ENCODE measurements at places on chromosomes 6 and 20.

- DNase-seq = no peak
Measured at GRCh38 chr20:34220561-34220960, 20.7 kb upstream of the ASIP start.

- peak; percentile 35 for DNase-seq
Measured at GRCh38 chr20:58006346-58007316, 221.8 kb downstream of the ANKRD60 start.

- no peak for DNase-seq
Measured at GRCh38 chr20:16228722-16229121, 344.5 kb downstream of the KIF16B start.

- no peak for DNase-seq
Measured at GRCh38 chr6:12335131-12335527, 45.0 kb downstream of the EDN1 start.

DNA sequence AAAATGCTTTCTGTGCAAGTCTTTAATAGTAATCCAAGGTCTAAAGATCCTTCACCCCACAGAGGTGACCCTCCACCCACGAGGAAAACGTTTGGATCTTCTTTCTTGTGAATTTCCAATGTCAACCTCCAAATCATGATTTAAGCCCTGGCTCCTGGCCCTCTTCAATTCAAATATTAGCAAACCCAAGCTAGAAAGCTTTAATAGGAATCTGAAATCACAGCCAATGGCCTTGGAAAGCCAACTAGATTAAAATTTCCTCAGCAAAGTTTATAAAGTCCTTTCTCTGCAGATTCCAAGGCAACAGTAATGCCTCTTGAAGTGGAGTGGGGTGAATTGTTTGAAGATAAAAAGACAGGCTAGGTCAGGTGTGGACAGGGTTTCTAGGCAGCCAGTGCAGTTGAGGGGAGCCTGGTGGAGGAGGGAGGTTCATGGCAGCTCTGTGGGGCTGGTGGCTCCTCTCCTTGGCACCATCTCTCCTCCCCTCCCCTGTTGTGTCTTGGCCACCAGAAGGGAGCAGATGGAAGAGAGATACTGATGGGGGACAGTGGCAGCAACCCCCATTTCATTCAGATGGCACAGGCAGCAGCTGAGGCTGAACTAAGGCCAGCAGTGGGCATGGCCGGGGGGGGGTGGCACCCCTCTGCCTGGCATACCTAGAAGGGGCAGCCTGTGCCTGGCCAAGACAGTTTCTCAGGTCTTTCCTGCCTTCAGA, 12.0 kb upstream of the UQCC2 start:
- DNase-seq = no peak

- no peak for DNase-seq
Measured at GRCh38 chr20:62284448-62284847, 18.3 kb upstream of the ADRM1 start.

DNA sequence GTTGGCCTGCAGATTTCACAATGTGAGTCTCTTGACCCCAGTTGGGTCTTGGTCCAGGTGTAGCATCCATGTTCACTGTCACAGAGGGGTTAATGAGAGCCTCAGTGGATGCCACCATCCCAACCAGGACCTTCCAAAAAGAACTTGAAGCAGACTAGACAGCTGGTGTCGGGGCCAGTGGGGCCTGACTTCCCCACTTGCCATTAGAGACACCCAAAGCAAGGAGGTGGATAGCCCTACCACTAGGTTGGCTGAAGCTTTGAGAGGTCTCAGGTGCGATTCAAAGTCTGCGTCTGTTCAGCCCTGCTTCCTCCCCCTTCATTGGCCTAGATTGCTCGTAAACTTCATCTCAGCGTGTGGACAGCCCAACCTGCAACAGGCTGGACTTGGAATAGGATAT, 196.4 kb upstream of the RREB1 start:
- DNase-seq = no peak

DNA sequence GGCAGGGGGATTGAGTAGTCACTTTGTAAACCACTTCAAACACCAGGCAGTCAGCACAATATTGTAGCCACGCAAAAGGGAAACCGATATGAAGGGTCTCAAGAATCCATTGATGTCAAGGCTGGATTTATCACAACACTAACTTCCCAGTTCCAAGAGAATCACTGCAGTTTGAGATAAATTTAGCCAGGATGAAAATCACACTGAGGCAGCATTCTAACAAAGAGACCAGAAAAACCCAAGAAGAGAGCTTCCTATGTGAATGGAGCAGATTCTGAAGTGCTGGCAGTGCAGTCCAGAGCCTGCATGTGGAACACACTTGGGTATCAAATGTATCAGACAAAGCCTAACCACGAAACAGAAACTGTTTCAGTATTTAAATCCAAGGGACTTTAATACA, 84.6 kb downstream of the KIF16B start:
- DNase-seq = no peak

DNA sequence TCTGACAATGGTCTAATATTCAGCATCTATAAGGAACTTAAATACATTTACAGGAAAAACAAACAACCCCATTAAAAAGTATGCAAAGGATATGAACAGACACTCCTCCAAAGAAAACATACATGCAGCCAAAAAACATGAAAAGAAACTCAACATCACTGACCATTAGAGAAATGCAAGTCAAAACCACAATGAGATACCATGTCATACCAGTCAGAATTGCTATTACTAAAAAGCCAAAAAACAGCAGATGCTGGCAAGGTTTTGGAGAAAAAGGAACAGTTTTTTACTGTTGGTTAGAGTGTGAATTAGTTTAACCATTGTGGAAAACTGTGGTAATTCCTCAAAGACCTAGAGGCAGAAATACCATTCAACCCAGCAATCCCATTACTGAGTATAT, 339.0 kb upstream of the ADGRB3 start:
- no peak for DNase-seq

DNA sequence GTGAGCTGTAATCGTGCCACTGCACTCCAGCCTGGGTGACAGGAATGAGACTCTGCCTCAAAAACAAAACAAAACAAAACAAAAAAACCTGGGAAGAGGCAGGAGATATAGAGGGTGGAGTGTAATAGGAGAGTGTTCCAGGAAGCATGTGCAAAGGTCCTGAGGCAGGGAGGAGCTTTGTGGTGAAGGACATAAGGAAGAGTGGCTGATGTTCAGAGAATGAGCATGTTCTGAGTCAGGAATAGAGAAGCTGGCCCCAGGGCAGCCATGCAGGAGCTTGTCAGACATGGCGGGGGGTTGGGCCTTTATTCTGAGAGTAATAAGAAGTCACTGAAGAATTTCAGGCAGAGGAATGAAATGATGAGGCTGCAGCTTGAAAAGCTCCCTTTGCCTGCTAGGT, 337.0 kb downstream of the CDH26 start:
- DNase-seq = no peak

- DNase-seq = no peak
Measured at GRCh38 chr20:41467690-41468089, 101.1 kb upstream of the EMILIN3 start.

DNA sequence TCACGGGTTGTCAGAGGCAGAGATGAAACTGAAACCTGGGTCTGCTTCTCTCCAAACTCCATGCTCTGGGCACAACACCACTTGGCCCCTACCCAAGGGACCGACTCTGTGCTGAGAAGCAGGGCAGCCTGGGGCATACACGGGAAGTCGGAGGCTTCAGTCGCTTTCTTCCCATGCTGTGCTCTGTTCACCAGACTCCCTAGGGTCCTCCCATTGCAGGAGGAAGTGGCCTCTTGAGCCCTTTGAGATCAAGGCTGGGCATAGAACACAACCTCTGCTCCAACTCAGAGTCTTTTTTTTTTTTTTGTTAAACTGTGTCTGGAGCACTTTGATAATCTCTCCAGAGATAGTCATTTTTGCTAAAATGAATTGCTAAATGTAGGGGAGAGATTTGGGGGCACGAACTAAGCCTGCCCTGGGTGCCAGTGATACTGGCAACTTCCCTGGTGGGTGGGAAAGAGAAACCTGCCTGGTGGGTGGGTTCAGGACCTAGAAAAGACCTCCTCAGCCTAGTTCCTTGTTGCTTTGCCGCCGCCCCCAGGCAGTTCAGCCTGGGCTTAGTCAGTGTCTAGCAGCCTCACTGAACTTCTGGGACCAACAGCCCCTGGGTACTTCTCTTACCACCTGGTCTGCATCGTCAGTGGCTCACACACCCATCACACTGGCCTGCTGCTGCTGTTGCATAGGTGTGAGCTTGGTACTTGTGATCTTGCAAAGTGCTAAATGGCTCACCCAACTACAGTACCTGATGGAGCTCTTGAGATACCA, 62.0 kb downstream of the PPP1R14C start:
- no peak for DNase-seq

DNA sequence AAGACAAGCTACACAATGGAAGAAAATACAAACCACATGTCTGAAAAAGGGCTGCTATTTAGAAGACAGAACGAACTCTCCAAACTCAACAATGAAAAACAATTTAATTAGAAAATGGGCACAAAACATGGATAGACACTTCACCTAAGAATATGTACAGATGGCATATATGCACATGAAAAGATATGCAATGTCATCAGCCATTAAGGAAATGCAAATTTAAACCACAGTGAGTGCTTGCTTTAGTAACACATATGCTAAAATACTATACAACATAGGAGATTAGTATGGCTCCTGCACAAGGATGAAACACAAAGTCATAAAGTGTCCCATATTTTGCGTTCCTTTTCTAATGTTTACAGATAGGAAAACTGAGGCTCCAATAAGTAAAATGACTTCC, 60.4 kb upstream of the FAM83B start:
- DNase-seq = no peak

Data from right forelimb (tissue), 1 donor.